ENCODE measurements at places on chromosomes 6 and 20.

GRCh38 chr6:15158821-15159619 is 86.8 kb upstream of the JARID2 start:
- no peak for DNase-seq

GRCh38 chr20:18024606-18025127 is 33.0 kb downstream of the OVOL2 start:
- no peak for DNase-seq

DNA sequence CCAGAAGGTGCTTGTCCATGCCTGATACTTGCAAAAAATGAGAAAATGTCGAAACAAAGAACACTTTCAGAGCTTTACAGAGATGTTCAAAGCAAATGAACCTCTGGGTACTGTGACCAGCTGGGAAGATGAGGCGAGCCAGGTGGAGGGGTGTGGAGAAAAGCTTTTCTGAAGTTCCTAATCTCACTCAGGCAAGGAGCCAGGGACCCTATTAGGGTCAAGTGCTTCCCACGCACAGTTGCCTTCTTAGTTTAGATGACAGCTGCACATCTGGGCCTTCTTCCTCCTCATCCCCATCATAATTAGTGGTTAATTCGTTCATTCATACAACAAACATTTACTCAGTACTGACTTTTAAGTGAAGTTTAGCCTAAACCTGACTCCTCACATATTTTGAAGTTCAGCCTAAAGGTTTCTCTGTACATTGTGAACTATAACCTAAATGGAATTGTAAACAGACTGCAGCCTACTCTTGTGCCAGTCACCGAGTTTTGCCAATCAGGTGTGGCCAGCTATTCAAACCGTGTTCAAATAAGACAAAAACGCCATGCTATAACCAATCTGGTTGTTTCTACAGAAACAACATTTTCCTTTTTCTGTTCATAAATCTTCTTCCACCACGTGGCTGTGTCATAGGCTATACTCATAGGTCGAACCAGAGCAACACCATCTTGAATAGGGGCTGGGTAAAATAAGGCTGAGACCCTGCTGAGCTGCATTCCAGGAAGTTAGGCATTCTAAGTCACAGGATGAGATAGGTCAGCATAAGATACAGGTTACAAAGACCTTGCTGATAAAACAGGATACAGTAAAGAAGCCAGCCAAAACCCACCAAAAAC is 19.3 kb upstream of the AHCY start:
- DNase-seq: no peak

DNA sequence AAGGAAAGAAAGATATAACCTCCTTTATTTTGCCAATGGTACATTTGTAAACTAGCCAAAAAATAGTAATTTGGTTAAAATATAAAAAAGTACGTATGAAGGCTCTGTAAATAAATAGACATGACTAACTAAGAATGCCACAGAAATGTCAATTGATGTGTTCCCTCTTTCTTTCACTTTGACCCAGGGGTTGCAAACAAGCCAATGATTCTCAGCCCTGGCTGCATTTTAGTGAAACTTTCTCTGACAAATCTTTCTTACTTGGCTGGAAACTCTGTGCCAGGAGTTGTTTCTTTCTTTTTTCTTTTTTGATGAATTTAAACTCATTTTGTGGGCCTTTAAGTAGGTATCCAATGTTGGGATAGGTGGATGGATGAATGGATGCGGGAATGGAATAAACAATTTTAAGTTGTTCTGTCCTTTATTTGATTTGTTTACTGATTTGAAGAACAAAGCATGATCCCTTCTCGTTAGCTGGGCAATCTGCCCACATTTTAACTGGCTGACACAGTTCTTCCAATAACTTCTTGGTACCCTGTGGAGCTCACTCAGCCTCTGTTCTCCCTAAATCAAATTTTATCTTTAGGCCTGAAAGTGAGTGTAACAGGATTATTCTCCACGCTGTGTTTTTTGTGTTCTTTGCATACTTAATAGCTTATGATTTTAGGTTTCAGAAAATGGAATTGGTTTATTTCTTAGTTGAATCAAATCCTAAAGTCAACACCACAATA is 58.6 kb upstream of the GCLC start:
- DNase-seq: no peak

DNA sequence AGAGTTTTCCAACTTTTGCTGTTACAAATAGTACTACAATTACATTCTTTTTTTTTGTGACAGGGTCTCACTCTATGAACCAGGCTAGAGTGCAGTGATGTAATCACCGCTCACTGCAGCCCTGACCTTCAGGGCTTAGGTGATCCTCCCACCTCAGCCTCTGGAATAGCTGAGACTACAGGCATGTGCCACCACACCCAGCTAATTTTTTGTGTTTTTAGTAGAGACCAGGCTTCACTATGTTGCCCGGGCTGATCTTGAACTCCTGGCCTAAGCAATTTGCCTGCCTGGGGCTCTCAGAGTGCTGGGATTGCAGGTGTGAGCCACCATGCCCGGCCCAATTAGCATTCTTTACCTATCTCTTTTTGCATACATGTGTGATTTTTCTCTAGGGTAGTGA is 12.5 kb downstream of the ATRN start:
- no peak for DNase-seq

- DNase-seq: no peak
Observed at GRCh38 chr20:20267685-20268370, 100.1 kb upstream of the INSM1 start.

- no peak for DNase-seq
Observed at GRCh38 chr6:43221046-43221972, 8.0 kb downstream of the DNPH1 start.

- no peak for DNase-seq
Observed at GRCh38 chr6:164928057-164928727, 381.2 kb downstream of the C6orf118 start.

GRCh38 chr20:18978311-18978710 is 164.7 kb downstream of the SCP2D1 start:
- no peak for DNase-seq

DNA sequence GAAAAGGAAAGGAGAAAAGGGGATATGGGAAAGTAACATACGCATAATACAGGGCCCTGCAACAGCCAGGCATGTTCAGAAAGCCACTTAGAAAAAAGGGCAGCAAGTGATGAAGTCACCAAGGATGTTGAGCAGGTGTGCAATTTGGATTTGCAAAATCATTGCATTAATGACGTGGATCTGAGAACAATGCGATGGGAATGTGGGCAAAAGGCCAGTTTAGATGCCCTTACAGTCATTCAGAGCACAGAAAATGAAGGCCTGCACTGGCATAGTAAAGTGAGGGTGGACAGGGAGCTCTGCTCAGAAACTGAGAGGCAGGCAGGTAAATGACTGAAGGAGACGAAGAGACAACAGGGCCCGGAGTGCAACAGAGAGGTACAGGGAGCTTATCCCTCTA is 123.7 kb upstream of the NHSL1 start:
- DNase-seq: no peak

GRCh38 chr20:50521221-50522052 is 11.3 kb downstream of the PTPN1 start:
- no peak for DNase-seq

DNA sequence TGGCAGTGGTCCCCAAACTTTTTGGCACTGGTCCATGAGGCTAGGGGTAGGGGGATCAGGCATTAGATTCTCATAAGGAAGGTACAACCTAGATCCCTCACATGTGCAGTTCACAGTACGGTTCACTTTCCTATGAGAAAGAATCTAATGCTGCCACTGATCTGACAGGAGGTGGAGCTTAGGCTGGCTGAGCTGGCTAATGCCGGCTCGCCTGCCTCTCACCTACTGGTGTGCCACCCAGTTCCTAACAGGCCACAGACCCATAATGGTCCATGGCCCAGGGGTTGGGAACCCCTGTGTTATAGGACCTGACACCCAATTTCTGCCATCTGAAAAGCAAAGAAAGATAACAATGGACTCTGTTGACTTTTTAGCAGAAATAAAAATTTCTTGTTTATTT is 199.6 kb downstream of the GMPR start:
- DNase-seq: no peak

DNA sequence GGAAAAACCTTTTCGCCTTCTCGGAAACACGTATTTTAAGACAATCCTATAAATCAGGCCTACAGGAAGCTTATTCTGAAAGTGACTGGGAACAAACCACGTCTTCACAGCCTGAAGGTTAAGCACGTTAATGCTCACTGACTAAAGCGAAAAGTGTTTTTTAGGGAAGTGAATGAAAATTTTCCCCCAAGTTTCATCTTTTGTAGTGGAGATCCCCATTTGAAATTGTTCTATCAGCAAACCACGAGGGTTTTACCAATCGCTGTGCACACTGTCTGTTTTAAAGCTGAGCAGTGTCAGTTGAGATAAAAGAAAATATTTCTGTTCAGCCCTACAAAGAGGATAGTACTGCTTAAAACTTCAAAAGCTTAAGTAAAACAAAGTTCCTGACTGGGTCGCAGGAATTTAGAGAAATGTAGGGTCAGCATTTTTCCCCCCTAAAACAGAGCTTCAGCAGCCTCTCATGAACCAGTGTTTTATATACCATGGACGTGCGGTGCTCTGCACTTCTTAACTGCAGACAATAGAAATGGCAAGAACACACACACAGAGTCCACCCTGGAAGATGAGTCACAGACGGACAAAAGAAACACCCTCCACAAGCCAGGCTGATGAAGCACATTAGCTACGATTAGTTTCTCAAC is 34.9 kb downstream of the SLC22A23 start:
- DNase-seq: no peak

GRCh38 chr6:66605011-66605410 is 898.0 kb upstream of the EYS start:
- DNase-seq: no peak

- DNase-seq: no peak
Observed at GRCh38 chr6:44762496-44762895, 375.0 kb downstream of the CDC5L start.

GRCh38 chr6:167150941-167151549 is 6.7 kb downstream of the GPR31 start:
- DNase-seq: no peak

DNA sequence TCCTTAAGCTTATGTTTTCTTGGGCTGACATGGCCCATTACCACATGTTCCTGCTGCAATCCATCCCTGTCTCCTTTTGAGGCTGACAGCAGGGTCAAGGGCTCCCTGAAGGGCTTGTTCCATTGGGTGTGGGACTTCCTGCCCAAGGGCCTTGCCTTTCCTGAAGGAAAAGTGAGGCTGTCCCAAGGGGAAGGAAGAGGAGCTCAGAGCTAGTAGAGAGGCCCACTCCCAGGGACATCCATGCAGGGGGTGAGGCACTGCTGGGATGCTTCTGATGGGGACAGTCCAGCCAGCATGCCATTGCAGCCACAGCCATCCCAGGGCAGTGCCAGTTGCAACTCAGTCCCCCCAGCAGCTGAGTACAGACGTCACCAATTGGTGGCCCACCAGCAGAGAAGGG is 138.4 kb upstream of the FOXA2 start:
- DNase-seq: no peak

GRCh38 chr6:43308101-43308989 is at the start of gene CRIP3:
Gene CRIP3 (minus strand): TSS chr6:43308826. CDS start chr6:43308792, 34 bp downstream.
- peak; percentile 33 for DNase-seq

GRCh38 chr6:44185953-44186634 is 27.5 kb downstream of the CAPN11 start:
- DNase-seq: no peak

DNA sequence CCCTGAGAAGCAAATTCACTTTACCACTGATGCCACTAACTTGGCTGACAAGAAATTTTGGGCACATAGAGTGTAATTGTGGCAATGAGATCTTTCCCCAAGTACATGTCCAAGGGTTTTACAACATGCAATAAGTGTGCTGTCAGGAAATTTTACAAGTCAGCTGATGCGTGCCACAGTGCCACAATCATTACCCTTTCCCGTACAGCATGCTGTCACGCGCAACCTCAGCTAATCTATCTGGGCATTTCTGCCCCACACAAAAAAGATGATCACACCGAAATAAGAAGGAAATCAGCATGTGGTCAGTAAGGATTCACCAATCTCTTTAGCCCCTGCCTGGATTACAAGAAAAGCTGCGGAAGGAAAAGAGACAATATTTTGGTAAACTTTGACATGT is 163.6 kb upstream of the PREP start:
- DNase-seq: no peak

GRCh38 chr6:97110626-97111025 is 172.4 kb downstream of the MMS22L start:
- no peak for DNase-seq

DNA sequence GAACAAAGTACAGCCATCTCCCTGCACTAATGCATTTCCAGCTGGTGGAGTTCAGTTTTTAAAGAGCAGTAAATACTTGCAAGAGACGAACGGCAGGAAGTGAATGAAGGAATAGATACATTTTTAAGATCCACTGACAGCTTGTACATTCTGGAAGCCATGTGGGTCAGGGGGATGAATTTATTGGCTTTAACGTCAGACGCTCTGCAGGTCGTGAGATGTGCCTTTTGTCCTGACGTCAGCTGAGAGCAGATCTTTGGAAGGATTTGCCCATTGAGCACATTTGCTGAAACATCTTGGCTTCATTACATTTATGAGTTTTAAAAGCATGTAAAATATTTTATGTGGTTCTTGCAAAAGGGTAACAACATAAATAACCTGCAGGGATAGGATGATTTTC is 29.5 kb upstream of the SALL4 start:
- no peak for DNase-seq

GRCh38 chr6:100575921-100576320 is 111.2 kb upstream of the SIM1 start:
- DNase-seq: no peak

DNA sequence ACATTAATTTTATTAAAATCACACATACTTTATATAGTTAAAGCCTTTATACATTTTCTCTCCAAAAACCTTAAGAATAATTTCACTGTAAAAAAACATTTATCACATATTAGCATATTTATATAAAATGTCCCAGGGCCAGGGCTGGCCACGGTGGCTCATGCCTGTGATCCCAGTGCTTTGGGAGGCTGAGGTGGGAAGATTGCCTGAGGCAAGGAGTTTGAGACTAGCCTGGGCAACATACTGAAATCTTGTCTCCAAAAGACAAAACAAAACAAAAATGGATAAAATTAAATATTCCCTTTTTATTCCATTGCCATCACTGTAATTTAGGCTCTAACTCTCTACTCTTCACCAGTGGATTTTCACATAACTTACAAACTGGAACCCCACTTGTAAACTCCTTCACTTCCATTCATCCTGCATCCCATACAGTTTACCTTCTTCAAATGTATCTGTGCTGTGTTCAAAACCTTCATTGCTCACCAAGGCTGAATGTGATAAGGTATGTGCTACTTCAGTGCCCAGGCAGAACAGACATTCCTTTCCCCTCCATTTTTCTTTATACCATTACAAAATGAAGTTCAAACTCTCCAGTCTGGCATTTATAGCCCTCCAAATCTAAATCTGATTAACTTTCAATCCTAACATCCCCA is 42.9 kb upstream of the PIM1 start:
- no peak for DNase-seq

DNA sequence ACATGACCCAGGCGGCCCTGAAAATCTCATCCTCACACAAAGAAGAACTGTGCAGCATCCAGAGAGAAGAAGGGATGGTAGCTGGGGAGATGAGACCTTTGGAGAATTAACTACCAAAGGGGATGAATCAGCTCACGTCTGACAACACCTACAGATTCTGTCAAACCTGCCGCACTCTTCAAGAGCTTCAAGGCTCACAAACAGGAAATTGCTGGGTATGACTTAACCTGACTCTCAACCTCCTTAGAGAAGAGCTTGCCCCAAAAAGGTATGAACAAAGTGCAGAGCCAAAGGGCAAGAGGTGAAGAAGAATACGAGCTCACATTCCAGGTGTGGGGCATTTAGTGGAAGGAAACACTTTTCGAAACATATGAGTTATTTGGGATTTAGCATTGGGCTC is 139.8 kb downstream of the BACH2 start:
- DNase-seq: no peak

GRCh38 chr6:164142322-164142721 is 727.8 kb downstream of the QKI start:
- DNase-seq: no peak

- no peak for DNase-seq
Observed at GRCh38 chr6:147053311-147053921, 150.8 kb upstream of the STXBP5 start.
